HCT116 (cell line): ENCODE measurements at places on chromosomes 6 and 20. TPM values are rescaled to one million over a fixed set of nuclear protein-coding genes. Genes with fewer than 3 reads are reported as not detected.

WFDC10B gene
- not detected for total RNA-seq

DUSP22 gene
- total RNA-seq, result 19.2 TPM

ZNF391 gene
- total RNA-seq, result 1.1 TPM

RALGAPA2 gene
- total RNA-seq, result 10.8 TPM

PMEPA1 gene
- total RNA-seq, result 0.64 TPM

DDRGK1 gene
- total RNA-seq, result 45.8 TPM

BCKDHB gene
- total RNA-seq, result 11.2 TPM

EPPIN gene
- not detected for total RNA-seq

EYS gene
- total RNA-seq, result not detected

CUL7 gene
- 34.1 TPM for total RNA-seq

BPIFB4 gene
- total RNA-seq, result not detected

TAF8 gene
- total RNA-seq, result 29.5 TPM

LAMA4 gene
- 2.2 TPM for total RNA-seq

B3GAT2 gene
- total RNA-seq, result not detected

MCCD1 gene
- total RNA-seq, result not detected

PAK1IP1 gene
- 24.3 TPM for total RNA-seq

LPA gene
- total RNA-seq, result not detected
